ENCODE measurements at places on chromosomes 12 and 14.

GRCh38 chr12:67669217-67669933 is 20.8 kb downstream of the DYRK2 start:
- no peak for DNase-seq

DNA sequence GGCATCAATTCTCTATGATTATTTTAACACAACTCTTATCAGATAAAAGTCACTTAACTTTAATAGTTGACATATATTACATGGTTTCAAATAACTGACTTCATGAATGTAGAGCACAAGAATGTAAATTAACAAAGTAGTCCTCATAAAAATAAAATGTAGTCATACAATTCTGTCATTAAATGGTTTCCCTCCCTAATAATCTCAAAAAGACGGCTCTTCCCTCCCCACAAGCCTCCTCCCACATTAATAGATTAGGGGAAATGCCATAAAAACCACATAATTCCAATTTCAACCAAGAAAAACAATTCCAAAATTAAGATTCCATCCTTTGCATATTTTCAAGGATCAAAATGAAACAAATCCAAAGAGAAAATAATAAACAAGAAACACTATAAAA is 36.7 kb downstream of the SPTLC2 start:
- no peak for DNase-seq

- no peak for DNase-seq
Observed at GRCh38 chr12:79114896-79115295, 250.3 kb downstream of the SYT1 start.

GRCh38 chr14:88563845-88564244 is 1.0 kb downstream of the ZC3H14 start:
- no peak for DNase-seq

DNA sequence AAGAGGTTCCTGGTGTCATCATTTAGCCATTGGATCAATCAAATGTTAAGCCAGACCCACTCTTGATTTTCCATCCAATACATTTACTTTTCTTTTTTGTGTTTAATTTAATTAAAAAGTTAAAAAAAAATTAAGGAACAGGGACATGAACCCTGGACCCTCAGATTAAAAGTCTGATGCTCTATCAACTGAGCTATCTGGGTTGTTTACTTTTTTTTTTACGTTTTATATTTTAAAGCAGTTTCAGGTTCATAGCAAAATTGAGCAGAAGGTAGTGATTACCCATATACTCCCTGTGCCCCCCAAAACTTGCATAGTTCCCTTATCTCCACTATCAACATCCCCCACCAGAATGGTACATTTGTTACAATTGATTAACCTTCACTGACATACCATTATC is 3.0 kb upstream of the ACOT4 start:
- DNase-seq: no peak

- DNase-seq: no peak
Observed at GRCh38 chr12:107319533-107320032, 226.2 kb upstream of the CRY1 start.

- no peak for DNase-seq
Observed at GRCh38 chr12:23887055-23887835, 62.2 kb downstream of the SOX5 start.

GRCh38 chr12:132422381-132423043 is 67.4 kb upstream of the FBRSL1 start:
- DNase-seq: no peak

GRCh38 chr12:19542606-19543005 is 103.3 kb downstream of the AEBP2 start:
- DNase-seq: no peak

- DNase-seq: no peak
Observed at GRCh38 chr12:16613199-16613598, 7.2 kb upstream of the LMO3 start.

GRCh38 chr14:50319721-50320120 is 7.6 kb downstream of the DMAC2L start:
- DNase-seq: no peak

GRCh38 chr12:66735275-66735674 is 56.4 kb upstream of the GRIP1 start:
- no peak for DNase-seq

DNA sequence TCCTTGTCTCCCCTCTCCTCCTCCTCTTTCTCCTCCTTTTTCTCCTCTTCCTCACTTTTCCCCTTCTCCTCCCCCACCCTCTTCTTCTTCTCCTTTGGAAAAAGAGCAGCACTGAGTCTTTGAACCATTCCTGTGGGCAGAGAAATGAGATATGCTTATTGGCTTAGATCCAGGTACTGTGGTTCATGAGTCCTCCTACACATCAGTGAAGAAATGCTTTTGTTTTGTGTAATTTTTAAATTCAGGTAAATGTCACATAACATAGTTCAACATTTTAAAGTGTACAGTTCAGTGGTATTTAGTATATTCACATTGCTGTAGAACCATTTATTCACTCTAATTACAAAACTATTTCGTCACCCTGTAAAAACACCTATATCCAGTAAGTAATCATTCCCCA is 402.1 kb downstream of the AACS start:
- no peak for DNase-seq

DNA sequence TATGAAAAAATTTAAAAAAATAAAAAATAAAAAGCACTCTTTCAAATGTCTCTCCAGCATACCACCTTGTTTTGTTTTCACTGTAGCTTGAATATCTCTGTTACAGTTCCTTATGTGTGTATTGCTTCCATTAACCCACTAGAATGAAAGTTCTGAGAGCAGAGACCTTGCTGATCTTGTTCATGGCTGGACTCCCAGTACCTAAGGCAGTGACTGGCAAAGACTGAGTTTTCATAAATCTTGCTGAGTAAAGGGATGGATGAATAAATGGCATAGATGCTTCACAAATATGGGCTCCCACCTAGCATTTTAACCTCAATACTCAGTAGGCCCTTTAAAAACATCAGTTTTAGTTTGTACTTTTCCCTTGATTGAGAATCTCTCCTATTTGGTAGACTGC is 915.9 kb downstream of the DIO2 start:
- no peak for DNase-seq

- DNase-seq: no peak
Observed at GRCh38 chr12:113740699-113741098, 225.4 kb downstream of the RBM19 start.

DNA sequence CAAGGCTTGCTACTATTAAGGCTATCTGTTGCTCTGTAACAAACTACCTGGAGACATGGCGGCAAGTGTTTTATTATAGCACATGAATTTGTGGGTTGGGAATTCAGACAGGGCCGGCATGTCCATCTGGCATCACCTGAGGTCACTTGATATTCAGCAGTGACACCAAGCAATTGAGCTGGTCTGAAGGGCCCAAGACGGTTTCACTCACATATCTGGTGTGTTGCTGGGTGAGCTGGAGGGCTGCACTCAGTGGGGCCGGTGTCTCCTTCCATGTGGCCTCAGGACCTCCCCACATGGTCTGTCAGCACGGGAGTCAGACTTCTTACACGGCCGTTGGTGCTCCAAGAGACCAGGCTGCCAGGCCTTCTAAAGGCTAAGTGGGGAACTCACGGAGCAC is 52.4 kb upstream of the SCN8A start:
- DNase-seq: no peak

GRCh38 chr12:96578526-96579125 is 89.2 kb downstream of the CFAP54 start:
- DNase-seq: peak; percentile 67

DNA sequence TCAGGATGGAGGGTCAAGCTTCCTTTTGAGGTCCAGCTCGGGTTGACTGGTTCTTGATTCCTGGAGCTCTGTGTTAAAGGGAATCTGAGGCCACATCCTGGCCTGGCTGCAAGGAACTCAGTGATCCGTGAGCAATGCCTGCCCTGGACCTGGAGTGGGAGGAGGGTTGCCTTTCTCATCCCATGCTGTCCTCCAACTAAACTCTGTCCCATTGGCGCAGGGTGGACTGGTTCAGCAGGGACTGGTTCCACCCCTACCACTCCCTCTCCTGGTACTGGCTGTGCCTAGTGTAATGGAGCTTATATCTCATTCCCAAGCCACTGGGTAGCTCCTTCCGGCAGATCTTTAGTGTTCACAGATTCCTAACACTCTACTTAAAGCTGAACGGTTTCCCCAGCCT is 3.9 kb upstream of the CMKLR1 start:
- no peak for DNase-seq

GRCh38 chr14:57189070-57189469 is 79.6 kb downstream of the EXOC5 start:
- DNase-seq: peak; percentile 22

- no peak for DNase-seq
Observed at GRCh38 chr12:45730348-45731189, 1.1 kb downstream of the ARID2 start.

- DNase-seq: no peak
Observed at GRCh38 chr12:65495233-65495632, 216.8 kb downstream of the MSRB3 start.

DNA sequence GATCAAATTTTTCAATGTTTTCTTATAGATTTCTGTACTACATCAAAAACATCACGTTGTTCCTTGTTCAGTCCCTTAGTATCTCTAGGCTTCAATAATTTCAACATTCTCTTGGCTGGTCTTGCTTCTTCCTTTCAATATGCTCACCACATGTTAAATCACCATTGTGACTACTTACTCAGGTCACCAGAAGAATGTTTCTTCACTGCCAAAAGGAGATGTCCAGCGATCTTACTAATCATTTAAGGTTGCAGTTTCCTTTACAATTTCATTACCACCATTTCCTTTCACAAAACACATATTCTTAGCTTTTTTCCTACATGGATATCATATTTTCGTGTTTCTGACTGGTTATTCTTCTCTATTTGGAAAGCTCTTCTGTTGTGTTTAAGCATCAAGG is 363.8 kb downstream of the NAV3 start:
- no peak for DNase-seq

- DNase-seq: no peak
Observed at GRCh38 chr14:59134307-59134706, 54.2 kb upstream of the DAAM1 start.

- no peak for DNase-seq
Observed at GRCh38 chr14:58836303-58836974, 198.7 kb downstream of the DACT1 start.

- no peak for DNase-seq
Observed at GRCh38 chr12:1935700-1936378, 17.4 kb upstream of the CACNA2D4 start.

DNA sequence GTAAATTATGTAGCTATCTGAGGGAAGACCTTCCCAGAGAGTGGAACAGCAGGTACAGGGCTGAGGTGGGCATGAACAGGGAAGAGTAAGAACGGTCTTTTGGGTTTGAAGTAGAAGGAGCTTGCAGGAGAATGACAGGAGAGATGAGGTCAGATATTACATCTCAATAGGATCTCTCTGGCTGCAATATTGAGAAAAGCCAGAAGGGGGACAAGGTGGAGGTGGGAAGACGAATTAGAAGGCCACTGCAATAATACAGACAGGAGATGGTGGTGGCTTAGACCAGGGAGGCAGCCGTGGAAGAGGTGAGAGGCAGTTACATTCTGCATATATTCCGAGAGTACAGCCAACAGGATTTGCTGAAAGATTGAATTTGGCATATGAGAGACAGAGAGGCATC is 310.2 kb downstream of the APAF1 start:
- no peak for DNase-seq

DNA sequence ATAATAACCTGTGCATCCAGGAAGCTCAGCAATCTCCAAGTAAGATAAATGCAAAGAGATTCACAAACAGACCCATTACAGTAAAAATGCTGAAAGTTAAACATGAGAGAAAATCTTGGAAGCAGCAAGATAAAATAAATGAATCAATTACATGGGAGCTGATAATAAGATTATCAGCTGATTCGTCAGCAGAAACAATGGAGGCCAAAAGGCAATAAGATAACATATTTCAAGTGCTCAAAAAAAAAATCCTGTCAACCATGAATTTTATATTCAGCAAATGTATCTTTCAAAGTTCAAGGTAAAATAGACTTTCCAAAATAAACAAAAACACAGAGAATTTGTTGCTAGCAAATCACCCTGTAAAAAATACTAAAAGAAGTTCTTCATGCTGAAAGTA is 36.4 kb upstream of the MBIP start:
- DNase-seq: no peak

GRCh38 chr12:78115889-78116288 is 285.2 kb downstream of the NAV3 start:
- DNase-seq: no peak

DNA sequence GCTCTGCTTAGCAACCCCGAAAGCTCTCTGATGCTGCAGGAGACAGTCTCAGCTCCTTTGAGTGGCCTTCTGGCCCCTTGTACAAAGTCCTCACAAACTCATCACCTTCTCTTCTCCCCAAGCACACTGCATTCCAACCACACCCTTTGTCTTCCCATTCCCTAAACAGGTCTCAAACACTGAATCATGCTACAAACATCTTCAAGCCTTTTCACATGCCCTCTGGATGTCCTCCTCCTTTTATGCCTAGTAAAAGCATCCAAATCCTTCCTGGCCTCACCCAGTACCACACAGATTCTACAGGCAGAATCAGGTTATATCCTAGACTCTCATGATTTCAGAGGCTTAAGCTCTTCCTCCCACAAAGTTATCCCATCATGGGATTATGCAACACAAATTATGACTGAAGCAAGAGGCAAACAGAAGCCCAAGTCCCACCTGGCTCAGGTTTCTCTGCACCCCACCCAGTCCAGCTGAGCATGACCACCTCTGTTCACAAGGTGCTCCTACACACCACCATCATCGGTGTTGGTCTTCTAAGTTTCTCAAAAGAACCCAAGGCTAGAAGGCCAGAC is 61.4 kb upstream of the PCED1B start:
- no peak for DNase-seq

DNA sequence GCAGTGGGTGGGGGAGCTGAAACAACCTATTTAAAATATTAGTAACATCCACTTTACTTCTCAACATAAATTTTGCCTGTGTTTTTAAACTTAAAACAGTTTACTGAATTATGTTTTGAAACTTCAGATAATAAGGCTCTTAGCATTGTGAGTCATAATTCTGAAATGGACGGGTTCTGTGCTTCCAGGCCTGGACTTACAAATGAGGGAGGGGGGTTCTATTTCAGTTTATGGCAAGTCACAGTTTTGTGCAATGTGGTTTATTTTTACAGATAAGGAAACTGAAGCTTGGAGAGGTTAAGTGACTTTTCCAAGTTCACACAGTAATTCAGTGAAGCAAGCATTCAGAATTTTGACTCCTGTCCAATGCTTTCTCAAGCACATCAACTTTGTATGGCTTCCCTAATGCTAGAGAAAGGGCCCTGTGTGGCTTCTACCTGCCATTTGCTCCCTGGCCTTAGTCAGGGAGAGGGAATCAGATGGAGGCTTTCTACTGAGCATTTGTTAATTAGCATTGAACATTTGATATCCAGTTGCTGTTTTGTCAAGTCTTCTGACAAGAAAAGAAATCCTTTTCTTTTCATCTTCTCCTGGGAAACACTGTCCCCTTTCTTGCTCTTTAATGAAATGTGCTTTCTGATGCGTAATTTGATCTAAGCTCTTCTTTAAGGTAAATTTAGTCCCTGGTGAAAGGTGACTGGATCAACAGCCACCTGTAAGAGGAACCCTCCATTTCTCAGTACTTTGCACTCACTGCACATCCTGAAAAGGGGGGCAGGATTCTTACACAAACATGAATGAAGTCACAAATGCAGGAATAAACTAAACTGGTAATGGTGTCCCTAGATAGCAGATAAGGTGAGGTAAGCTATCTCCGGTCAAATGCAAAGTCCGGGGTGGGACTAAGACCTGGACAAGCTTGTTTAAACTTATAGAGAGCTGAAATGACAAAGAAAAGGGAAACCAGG is 2.5 kb upstream of the SALL2 start:
- DNase-seq: no peak

GRCh38 chr14:30607156-30607780 is 14.9 kb upstream of the SCFD1 start:
- DNase-seq: no peak
